ENCODE measurements at places on chromosomes 4 and X.

GRCh38 chr4:39713691-39714090 is 15.8 kb downstream of the UBE2K start:
- DNase-seq, result no peak

DNA sequence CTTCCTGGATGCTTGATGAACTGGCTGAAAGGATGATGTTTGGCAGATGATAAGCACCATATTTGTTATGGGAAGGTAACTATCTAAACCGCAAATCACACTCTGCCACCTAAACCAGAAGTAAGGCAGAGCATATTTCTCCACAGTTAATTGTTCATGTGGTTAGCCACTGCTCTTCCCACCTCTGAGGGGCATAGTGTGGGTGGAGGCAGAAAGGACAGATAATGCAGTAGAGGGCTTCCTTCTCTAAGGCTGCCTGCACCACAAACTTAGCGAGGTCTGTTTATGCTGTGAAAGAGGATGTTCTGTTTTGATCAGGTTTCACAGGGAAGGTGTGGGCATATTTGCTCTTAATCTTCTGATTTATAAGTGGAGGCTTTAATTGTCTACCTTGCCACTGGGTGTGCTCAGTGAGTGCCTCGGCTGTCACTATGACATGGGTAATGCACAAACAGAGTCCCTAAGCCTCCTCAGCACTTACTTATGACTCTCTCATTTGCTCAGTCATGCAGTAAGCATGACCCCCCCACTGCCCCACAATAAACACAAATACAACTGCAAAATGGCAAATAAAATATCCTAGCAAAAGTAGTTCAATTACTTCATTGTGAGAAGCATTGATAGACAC is 401.0 kb downstream of the TMA16 start:
- DNase-seq, result no peak

GRCh38 chr4:150297861-150298474 is 219.7 kb downstream of the DCLK2 start:
- no peak for DNase-seq

- DNase-seq, result no peak
Observed at GRCh38 chrX:118222421-118222820, 105.8 kb upstream of the KLHL13 start.

- DNase-seq, result no peak
Observed at GRCh38 chrX:30308263-30309138, 689 bp downstream of the NR0B1 start.

DNA sequence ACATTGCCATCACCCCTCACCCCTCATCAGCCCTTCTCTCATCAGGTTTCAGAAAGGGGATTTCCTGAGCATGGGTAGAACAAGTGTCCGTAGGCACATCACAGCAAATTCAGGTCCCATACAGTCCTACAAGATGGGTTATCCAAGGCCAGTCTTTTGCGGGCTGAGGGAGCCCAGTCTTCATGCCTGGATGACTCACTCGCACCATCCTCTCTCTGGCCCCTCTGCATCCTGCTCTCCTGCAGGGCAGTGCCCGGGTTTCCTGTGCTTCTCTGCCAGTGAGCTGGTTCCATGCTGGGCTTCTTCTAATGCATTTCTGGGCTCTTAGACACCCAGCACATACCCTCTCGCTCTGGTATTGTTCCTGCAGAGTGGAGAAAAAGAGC is 7.3 kb upstream of the INTS6L start:
- DNase-seq, result no peak

All from stimulated activated naive CD8-positive, alpha-beta T cell treated with anti-CD3 and anti-CD28 coated beads, Interleukin-15, amount 100 ng/mL, for 72 hours (primary cell).